ENCODE measurements at places on chromosomes 12 and 14.
A peak's percentile ranks its signal among the peaks of the same experiment; 100 is the strongest.

DNA sequence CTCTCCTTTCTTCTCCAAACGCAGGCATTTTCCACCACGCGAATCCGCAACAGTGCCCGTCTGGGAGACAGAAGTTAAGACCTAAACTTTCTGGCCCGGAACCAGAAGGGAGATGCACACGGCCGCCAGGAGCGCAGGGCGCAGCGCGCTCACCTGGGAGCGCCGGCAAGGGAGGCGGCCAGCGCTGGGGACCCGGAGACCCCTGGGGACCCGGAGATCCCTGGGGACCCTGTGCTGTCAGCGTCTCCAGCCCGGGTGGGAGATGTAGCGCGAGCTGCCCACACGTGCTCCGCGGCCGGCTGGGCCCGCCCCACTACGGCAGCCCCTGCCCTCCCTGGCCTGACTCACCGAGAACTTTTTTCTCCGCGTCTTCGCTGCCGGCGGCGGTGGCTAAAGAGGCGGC lies 620 bp downstream of the YBX3 start:
- peak; percentile 47 for DNase-seq

DNA sequence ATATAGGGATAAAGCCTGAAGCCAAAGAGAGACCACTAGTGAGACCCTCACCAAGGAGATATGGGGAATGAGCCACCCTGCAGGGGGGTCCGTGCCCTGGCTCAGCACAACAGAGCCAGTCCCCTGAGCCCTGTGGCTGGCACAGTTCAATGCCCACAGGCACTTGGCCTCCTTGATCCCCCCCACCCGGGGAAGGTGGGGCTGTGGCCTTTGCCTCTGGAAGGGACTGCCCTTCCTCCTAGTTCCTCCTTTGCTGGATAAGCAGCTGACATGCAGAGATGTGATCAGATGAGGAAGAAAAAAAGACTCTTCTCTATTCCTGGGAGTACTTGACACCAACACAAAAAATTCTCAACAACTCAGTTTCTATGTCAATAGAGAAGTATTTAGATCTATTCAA lies 19.9 kb downstream of the TTC7B start:
- DNase-seq, result no peak

- DNase-seq, result no peak
These were observed 70.4 kb downstream of the FUT8 start for GRCh38 chr14:65482757-65483438.

DNA sequence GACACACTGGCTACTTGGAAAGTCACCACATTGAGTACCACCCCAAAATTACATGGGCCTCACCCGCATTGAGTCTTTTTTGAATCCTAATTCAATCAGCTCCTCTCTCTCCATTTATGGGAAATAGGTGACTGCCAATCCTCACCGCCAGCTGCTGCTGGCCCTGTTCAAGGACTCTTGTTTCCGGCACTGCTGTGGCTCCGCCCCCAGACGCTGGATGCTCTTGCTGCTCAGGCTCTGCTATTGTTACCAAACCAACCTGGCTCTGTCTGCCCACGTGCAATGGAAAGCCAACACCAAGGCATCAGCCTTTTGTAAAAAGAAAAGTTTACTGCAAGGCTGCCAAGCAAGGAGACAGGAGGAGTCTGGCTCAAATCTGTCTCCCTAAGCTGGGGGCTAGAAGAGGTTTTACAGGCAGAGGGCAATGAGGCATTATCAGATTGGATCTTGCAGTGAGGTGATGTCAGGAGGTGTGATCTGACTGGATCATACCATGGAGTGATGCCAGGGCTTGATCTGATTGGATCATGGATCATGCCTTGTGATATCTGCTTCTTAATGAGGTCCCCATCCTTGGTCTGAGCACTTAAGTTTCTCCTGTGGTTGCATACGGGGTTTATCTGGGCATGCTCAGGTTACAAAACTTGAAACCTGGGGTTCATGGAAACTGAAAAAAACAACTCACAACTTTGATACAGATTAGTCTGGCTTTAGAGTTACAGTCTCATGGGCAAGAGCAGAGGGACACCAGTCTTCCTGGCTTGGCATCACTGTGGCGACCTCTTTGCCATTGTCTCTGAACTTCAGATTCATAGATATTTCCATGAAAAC lies 117.1 kb upstream of the SLC35F4 start:
- no peak for DNase-seq

DNA sequence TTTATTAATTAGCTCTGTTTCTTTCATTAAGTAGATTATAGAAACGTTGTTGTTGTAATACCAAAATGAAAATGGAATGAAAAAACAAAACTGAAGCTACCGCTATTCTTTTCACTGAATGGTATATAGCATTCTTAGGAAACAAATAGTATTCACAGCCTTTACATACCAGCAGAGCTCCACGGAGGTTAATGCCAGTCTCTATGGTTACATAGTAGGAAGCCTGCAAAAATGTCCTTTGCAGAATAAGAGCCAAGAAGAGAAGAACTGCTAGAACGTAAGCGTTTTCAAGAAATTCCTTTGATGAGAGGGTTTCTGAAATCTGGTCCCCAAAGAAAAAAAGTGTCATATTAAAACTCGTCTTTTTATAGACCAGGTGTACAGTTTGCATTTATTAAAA lies 30.6 kb downstream of the ABCC9 start:
- no peak for DNase-seq

GRCh38 chr12:58681730-58682129 lies 238.6 kb downstream of the LRIG3 start:
- DNase-seq, result no peak

DNA sequence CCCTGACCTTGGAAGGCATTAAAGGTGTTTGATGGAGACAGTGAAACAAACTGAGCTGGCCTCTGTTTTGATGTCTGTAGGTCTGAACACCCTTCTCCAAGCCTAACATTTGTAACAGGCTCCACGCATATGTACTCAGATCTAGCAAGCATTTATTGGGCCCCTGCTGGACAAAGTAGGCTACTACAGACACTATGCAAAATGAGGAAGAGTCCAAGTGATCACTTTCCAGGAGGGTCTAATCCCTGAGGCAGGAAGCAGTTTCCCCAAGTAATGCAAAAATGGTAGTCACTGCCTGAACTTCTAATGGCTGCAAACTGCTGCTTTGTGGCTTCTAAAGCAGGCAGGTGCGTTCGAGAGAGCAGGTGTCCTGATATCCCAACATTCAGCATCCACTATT lies 405.8 kb downstream of the MED13L start:
- no peak for DNase-seq

DNA sequence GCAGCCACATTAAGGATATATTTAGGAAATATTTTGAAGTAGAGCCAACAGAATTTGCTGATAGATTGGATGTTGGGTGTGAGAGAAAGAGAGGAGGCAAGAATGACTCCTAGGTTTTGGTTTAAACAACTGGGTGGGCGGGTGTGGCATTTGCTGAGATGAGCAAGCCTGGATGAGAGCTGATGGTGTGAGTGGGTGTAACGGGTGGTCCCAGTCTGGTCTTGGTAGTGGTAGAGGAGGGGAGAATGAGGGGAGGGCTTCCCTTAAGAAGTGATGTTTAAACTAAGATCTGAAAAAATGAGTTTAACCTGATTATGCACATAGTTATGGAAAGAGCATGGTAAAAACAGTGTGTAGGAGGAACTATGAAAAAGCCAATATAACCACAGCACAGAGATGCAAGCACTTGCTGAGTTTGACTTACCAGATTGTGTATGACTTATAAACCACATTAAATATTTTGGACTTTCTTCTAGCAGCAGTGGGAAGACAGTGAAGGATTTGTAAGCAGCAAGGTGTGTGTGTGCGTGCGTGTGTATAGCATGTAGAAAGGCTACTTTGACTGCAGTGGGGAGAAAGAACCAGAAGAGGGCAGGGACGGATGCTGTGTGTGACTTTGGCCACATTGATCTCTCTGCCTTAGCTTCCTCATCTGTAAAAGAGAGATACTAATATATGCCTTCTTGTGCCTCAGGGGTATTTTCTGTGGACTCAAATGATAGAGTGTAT lies 139.7 kb downstream of the PRIMA1 start:
- DNase-seq, result no peak

DNA sequence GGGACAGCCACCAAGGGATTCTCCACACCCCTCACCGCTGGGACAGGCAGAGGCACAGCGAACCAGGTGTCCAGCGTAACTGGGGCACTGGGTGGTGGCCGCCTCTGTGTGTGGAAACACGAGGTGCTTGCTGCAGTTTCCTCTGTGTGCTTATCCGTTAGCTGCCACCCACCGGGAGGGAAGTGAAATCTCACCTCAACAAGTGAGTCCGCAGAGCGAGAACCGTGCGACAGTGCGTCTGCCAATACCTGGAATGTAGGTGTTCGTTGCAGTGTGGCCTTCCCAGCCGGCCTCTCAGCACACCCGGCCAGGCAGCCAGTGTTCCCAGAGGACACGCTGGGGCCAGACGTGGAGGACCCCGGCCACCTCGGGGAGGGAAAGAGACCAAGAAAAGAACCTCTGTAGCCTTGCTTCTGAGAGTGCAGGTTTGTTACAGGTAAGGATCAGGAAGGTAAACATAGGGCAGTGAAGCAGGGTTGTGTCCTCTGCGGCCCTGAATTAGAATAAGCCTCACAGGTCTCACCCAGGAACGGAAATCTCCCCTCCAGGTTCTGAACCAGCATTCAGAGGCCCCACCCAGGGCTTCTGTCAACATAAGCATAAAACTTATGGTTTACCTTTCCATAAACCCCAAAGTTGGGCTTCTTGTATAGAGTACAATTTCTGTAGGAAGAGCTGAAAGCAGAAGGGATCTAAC lies 1.5 kb downstream of the BCL2L14 start:
- peak; percentile 41 for DNase-seq

- DNase-seq, result no peak
These were observed 1.3 kb downstream of the GPN3 start for GRCh38 chr12:110466791-110467190.

- no peak for DNase-seq
These were observed 7.3 kb downstream of the TESC start for GRCh38 chr12:117091758-117092510.

DNA sequence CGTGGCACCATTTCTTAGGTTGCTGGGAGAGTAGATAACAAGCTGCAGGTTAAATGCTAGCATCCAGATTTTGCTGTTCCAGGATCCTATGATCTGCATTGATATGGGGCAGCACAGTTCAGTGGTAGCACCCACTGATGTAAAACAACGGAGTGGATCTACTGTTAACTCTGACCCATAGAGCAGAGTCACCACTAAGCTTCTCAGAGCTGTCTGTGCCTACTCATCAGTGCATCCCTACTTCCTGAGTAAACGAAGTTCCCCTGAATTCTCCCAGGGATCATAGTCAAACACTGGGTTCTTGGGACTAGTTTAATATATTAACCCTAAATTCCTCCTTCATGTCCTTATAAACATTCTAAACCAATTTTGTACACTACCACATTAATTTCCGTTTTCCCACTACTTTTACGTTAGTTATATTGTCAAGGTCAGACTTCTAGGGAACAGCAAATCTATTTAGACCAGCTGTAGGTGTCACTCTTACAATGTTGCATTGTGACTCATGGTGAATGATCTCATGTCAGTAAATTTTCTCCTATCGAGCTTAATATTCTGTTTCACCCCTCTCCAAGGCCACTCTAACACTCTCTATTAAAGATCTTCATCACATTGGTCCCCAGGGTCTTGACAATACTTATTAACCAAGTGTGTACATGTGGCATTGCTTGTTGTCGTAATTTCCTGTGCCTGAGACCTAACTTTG lies 10.3 kb downstream of the RERGL start:
- no peak for DNase-seq

DNA sequence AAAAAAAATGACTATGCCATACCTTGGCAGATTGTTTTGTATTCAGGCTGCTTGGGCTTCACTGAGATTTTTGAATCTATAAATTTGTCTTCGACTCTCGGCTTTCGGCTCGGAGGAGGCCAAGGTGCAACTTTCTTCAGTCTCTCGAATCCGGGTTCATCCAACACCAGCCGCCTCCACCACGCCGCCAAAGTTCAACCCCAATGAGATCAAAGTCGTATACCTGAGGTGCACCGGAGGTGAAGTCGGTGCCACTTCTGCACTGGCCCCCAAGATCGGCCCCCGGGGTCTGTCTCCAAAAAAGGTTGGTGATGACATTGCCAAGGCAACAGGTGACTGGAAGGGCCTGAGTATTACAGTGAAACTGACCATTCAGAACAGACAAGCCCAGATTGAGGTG lies 12.4 kb upstream of the SPPL3 start:
- no peak for DNase-seq

- DNase-seq, result no peak
These were observed 96.3 kb upstream of the HIF1A start for GRCh38 chr14:61598980-61599379.

DNA sequence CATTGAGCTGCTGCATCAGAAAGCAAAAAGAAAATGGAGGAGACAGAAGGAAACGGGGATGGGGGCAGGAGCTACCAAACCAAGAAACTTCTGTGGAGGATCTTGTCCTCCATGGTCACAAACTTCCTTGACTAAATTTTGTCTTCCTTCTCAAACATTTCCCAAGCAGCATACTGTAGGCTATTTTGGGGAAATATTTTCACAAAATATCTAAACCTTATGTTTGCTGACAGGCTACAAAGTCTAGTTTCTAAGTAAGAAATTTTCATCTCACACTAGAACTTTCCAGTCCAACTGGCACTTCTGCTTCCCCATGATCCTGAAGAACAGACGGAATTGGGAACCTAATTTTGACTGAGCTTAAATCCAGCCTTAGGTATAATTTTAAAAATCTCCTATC lies 552.0 kb downstream of the SNAPC1 start:
- DNase-seq, result no peak

DNA sequence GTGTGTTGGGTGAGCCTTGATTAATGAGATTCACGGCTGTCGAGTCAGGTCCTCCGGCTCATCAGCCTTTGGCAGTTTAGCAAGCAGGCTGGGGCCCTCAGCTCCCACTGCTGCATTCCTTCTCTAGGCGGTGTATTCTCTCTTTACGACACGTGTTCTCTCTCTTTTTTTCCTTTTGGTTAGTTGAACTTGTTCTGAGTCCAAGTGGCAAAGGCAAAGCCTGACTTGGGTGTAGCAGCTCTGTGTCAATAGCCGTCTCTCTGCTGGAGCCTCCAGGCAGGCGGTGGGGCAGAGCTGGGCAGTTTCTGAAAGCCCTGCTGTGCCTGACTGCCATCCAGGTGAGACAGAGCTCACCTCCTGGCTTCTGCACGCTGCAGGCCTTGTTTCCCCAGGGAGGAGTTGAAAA lies 46.6 kb downstream of the SUSD6 start:
- DNase-seq, result no peak

GRCh38 chr14:103030741-103031565 lies 26.4 kb downstream of the CDC42BPB start:
- no peak for DNase-seq

Measured in CD4-positive, alpha-beta T cell treated with Interleukin-17A for 1 hour (primary cell).